ENCODE measurements at places on chromosomes 7 and 10.

- DNase-seq, result no peak
Measured at GRCh38 chr7:115682507-115682906, 348.1 kb downstream of the TFEC start.

DNA sequence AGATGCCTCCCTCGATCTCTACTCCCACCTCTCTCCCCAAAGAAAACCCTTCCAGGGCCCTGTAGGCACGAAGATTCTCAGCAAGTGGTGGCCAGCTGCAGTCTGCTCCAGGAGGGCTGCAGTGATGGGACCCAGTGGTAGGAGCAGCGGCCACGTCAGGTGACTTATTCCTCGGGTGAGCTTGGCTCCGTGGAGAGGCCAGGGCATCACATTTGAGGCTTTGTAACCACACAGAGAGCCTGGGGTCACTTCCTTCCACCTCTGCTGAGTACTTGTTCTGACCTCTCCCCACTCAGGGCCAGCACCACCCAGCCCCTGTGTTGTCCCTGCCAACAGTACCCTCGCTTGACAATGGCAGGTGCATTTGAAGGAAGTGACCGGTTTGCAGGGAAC lies 17.9 kb upstream of the EN2 start:
- DNase-seq, result no peak

DNA sequence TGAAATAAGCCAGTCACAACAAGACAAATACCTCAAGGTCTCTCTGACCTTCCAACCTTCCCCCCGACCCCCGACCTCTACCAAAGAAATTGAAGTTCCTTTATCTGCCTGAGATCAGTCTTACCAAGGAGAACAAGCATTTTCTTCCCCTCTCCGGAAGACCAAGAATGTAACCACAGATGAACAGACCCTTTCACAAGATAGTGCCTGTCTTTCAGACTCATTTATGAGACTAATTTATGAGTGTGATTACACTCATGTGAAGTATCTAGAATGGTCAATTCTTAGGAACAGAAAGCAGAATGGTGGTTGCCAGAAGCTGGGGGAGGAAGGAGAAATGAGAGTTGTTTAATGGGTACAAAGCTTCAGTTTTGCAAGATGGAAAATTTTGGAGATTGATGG lies 108.9 kb upstream of the MKLN1 start:
- no peak for DNase-seq

- no peak for DNase-seq
Measured at GRCh38 chr7:47241112-47242065, 340.5 kb downstream of the TNS3 start.

- peak; percentile 51 for DNase-seq
Measured at GRCh38 chr10:119025336-119025735, 4.2 kb upstream of the NANOS1 start.

DNA sequence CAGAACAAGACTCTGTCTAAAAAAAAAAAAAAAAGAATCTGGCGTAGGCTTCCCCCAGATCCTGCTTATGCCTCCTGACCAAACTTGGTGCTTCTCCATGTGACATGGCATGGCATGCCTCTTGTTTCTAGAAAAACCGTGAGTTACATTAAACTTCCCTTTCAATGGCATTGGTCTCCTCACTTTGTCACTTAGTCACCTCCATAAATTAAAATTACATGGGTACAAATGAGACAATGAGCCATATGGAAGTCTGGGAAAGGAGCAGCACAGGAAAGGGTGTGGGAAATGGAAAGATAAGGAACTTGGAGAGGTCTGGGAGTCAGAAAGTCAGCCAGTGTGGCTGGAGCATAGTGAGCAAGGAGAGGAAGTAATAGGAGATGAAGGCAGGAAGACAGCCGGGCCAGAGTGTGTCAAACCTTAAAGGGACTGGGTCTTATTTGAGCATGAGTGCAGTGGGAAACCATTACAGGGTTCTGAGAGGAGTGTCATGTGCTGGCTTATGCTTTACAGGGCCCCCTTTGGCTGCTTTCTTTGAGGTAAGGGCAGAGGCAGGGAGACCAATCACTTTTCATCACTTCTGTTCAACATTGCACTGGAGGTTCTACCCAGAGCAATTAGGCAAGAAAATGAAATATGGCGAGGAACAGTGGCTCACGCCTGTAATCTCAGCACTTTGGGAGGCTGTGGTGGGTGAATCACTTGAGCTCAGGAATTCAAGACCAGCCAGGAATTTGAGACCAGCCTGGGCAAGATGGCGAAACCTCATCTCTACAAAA lies 21.3 kb upstream of the ZMIZ2 start:
- no peak for DNase-seq

Data from right hindlimb (tissue), 1 donor.